RPMI8226 (cell line): ENCODE measurements at places on chromosomes 7 and 10.

DNA sequence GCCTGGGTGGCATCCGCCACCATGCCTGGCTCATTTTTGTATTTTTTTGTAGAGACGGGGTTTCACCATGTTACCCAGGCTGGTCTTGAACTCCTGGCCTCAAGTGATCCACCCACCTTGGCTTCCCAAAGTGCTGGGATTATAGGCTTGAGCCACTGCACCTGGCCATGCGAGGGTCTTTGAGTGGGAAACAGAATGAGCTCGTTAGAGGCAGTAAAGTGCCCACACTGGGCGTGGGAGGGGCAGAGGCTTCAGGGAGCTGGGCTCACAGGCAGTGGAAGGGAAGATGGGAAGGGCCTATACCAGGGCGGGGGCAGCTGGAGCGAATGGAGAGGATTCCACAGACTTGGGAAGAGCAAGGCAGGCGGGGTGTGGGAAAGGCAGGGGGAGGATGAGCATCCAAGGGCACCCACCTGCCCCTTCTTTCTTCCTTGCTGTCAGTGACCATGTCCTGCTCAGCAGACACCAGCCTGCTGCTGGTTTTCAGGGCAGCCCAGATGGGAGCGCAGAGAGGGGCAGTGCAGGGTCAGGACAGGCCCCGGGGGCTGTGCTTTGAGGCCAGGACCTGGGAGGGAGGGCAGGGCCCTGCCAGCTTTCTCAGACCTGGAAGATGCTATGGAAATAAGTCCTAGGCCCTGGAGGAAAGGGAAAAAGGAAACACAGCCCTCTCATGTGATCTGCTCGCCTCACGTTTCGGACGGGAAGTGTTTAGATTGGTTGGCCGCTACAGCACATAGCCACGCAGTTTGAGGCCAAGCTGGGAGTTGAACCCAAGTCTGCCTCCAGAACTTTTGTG is 4.2 kb downstream of the FZD9 start:
- no peak for DNase-seq

- DNase-seq, result no peak
These were observed 162.1 kb downstream of the CHCHD3 start for GRCh38 chr7:132919771-132920170.

- DNase-seq, result peak; percentile 81
These were observed 67.5 kb downstream of the ATXN7L1 start for GRCh38 chr7:105808703-105809590.

DNA sequence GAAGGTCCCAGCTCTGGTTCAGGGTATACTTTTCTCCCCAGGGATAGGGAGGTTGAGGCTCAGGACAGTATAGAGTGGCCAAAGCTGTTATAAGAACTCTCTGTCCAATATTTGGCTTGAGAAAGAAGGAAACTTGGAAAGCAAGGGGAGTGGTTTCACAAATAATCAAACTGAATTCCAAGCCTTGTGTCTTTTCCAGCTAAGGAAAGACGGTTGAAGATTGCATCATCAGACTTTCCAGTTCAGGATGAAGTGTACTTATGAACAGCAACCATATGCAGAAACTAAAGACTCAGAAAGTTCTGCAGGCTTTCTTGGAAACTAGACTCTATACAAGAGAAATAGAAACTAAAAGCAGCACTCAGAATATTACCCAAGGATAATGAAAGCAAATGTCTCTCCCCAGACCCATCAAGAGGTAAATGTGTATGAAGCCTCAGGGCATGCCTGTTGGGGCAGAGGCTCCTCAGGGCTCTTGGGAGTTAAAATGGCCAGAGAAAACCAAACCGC is 46.4 kb downstream of the RAMP3 start:
- DNase-seq, result peak; percentile 47

DNA sequence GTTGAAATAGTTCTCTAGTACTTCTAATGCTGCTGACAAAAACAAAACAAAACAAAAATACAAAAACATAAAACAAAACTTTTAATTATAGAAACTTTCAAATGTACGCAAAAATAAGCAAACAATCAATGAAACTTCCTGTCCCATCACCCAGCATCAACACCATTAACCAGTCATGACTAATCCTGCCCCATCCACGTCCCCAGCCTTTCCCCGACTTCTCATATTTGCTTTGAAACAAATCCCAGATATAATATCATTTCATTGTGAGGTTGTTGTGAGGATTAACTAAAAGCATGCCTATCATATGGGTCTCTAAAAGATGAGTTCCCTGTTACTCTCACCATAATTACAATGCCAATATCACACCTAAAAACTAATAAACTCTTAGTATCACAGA is 55.7 kb downstream of the CSTF2T start:
- no peak for DNase-seq

GRCh38 chr7:80619741-80620140 is 18.7 kb upstream of the CD36 start:
- DNase-seq, result no peak

GRCh38 chr7:99050971-99051370 is 92.9 kb downstream of the SMURF1 start:
- no peak for DNase-seq

DNA sequence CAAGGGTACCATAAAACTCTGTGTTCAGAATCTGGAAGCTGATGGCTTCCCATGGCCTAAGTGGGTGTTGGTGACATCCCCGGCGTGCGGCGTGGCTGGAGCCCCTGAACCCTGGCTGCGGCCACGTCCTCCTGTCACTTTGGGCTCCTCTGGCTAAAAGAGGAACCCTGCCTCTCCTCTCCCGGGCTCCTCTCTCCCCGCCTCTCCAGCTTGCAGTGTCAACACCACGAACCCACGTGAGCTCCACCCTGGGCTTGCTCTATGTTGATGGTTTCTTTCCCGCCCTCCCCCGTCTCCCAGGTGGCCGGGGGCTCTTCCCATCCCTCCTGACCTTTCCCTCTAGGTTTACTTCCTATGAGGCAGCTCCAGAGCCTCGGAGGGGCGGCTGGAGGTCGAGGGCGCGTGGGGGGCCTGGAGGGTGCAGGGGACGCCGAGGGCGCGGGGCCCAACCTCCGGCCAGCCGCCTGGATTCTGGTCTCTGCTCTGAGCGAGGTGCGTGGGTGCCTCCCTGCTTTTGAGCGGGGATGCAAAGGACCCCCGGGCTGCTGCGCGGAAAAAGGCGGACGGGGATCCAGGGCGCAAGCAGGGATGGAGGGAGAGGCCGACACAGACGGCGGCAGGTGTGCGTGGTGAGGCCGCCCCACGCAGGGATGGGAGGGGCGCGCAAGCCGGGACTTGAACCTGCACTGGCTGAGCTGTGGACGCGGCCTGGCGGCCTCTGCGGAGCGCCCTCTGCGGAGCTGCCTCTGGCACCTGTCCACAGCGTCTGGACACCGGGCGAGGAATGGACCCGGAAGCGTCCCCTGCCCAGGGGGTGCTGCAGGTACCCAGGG is 115.5 kb upstream of the DIP2C start:
- DNase-seq, result no peak

DNA sequence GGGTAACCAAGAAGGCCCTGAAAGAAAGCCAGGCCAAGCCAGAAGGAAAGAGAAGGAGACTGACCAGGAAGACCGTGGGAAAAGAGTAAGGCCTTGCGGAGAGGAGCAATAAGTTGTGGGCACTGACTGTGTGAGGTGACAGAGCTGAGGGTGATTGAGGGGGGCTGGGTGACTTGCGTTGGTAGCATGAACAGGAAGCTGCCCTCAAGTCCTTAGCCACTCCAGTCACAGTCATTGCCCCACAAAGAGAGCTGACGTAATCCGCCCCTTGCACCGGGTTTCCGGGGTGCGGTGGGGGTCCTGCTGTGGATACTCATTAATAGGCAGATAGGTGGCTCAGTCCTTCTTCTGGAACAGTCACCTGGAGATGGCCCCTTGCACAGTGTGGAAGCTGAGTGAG is 16.1 kb upstream of the DMBT1 start:
- DNase-seq, result no peak

GRCh38 chr10:27621461-27621860 is 117.4 kb downstream of the RAB18 start:
- no peak for DNase-seq

- no peak for DNase-seq
These were observed 297.8 kb downstream of the AUTS2 start for GRCh38 chr7:69896121-69896520.

GRCh38 chr10:99233000-99233688 is 2.5 kb downstream of the HPSE2 start:
- DNase-seq, result no peak

DNA sequence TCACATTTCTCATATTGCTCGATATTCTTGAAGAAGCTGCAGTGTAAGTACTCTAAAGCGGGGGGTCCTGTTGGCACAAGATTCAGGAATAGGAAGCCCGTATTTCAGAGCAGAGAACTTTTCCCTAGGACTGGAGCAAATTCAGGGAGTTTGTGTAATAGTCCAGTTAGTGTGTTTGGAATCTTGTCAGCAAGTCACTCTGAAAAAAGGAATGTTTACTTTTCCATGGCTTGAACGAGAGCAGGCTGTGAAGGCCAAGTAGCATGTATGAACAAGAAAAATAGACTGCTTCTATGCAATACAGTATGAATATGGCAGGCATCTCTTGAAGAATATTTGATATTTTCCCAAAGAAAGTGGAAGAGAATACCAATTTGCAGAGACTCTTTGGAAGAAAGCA is 39.8 kb downstream of the CDC123 start:
- DNase-seq, result no peak

GRCh38 chr7:38880035-38880434 is 29.0 kb downstream of the VPS41 start:
- DNase-seq, result no peak

GRCh38 chr10:50512743-50513416 is 110.9 kb downstream of the SGMS1 start:
- DNase-seq, result peak; percentile 66

GRCh38 chr10:48940958-48941357 is 1.3 kb upstream of the LRRC18 start:
- DNase-seq, result no peak

DNA sequence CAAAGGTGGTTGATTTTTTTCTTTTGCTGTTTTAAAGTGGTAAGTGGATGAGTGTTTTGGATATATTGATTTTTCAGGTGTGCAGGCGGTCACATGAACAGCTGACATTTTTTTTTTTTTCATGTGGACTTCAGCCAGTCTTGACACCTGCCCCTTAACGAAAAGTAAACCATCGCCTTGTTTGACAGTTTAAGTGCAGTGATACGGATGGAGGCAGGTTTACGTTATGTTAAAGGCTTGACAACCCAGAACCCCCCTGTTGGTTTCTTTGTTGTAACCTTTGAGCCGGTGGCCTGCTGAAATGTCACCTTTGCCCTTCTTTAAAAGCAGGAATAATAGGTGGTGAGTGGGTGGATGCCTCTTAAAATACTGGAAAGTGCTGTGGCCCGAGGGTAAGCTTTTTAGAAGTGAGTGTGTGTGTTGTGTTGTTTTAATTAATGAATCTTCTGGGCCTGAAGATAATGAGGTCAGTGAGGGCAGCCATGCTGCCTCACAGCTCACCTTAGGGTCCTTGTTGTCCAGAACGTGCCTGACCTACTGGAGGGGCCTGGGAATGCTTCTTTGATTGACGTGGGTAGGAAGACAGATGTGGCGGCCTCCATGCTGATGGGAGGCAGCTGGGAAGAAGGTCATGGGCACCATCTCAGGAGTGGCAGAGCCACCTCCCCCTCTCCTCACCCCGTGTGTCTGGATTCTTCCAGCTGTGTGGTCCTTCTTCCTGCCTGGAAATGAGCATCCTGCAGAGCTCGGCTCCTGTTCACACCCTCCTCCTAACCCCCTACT is 69.8 kb downstream of the TCF7L2 start:
- no peak for DNase-seq

GRCh38 chr10:132422903-132423825 is 26.2 kb downstream of the PWWP2B start:
- peak; percentile 22 for DNase-seq

DNA sequence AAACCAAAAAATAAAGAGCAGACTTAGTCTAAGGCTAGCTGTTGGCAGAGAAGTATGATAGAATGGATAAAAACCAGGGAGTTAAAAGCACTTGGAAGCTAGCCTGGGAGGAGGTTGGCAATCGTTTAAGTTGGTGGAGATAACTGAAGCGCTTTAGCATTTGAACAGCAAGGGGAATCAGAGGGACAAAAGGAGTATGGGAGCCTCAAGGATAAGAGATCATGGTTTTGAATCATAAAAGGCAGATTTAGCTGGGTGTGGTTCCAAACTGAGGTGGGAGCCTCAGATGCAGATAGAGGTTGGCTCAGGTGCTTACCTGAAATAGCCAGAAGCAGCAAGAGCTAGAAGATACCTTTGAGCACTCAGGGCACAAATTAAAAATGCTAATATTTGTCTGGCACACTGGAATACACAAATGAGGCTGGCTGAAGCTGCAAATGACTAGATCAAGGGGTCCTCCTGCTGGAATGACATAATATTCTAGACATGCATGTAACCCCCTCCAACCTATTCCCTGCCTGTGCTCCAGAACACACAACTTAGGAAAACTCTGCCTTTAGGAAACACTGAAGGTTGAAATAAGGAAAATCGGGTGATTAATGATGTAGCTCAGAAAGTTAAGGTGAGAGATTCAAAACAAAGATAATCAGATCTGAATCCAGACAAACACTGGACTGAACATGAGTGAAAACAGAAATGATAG is 372.3 kb upstream of the LRRN3 start:
- no peak for DNase-seq

- DNase-seq, result no peak
These were observed 69.3 kb upstream of the NPY start for GRCh38 chr7:24214670-24215069.

GRCh38 chr7:110308791-110309190 is 782.1 kb upstream of the LRRN3 start:
- no peak for DNase-seq

DNA sequence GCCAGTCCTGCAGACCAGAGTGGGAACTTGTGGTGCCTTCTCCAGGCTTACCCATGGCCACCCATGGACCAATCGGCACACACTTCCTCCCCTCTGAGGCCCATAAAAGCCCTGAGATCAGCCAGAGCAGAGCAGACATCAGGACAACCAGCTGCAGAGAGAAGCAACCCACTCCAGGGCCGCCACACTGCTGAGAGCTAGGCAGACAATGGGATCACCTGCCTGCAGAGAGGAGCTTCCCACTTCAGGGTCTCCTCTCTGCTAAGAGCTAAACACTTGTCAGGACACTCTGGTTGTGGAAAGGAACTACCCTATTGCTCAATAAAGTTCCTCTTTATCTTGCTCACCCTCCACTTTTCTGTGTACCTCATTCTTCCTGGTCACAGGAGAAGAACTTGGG is 34.0 kb downstream of the C7orf25 start:
- no peak for DNase-seq

GRCh38 chr10:118980870-118981269 is 48.6 kb upstream of the NANOS1 start:
- peak; percentile 1 for DNase-seq

DNA sequence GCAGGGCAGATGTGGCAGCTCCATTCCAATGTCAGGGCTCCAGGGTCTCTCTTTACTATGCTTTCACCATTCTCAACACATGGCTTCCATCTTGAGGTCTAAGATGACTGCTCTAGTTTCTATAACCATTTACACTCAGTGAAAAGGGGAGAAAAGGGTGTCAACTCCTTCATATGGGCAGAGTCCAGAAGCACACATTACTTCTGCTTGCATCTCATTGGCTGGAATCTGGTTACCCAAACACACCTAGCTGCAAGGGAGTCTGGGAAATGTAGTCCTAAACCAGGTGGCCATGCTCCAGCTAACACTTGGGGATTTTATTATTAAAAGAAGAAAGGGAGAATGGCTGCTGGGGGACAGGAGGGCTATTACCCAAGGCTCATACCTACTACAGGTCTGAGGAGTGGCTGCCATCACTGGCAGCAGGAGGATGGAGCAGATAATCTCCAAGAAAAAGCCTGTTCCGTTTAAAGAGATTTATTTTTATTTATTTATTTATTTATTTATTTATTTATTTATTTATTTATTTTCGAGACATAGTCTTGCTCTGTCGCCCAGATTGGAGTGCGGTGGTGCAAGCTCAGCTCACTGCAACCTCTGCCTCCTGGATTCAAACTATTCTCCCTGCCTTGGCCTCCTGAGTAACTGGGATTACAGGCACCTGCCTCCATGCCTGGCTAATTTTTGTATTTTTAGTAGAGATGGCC is 29.1 kb upstream of the LBX1 start:
- DNase-seq, result peak; percentile 35
